Activated T-cell treated with anti-CD3 and anti-CD28 coated beads for 48 hours (primary cell): ENCODE measurements at places on chromosomes 2 and 18.

DNA sequence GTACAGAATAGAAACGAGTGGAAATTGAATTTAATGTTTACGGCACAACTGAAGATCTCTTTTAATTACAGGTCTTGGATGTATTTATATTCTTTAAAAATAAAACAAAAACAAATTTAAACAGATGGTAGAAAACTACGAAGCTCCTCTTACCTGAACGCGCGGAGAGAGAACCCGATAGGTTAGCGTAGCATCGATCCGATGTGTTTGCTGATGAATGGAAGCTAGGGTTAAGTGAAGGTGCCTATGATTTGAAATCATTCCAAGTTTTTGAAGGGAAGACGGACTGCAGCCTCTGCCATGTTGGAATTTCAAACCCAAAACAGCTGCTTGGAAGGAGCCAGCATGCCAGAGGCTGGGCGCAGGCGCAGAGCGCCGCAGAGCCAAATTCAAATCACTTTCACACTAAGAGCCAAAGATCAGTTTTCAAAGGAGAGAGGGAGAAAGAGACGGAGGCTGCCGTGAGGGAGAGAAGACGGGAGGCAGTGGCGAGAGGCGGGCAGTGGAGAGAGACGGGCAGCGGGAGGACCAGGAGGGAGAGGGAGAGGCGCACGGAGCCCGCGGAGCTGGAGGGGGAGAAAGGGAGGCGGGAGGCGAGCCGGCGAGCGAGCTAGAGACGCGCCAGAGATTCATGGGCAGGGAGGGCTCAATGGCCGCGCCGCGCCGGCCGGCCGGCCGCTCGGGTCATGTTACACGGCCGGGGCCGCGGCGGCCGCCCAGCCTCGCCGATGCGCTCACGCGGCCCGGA, at the start of gene FIGN:
FIGN (minus strand) TSS at position 324 of the 748 bp plus-strand sequence. CDS start 1,081 bp downstream, outside the sequence.
- DNase-seq = no peak

DNA sequence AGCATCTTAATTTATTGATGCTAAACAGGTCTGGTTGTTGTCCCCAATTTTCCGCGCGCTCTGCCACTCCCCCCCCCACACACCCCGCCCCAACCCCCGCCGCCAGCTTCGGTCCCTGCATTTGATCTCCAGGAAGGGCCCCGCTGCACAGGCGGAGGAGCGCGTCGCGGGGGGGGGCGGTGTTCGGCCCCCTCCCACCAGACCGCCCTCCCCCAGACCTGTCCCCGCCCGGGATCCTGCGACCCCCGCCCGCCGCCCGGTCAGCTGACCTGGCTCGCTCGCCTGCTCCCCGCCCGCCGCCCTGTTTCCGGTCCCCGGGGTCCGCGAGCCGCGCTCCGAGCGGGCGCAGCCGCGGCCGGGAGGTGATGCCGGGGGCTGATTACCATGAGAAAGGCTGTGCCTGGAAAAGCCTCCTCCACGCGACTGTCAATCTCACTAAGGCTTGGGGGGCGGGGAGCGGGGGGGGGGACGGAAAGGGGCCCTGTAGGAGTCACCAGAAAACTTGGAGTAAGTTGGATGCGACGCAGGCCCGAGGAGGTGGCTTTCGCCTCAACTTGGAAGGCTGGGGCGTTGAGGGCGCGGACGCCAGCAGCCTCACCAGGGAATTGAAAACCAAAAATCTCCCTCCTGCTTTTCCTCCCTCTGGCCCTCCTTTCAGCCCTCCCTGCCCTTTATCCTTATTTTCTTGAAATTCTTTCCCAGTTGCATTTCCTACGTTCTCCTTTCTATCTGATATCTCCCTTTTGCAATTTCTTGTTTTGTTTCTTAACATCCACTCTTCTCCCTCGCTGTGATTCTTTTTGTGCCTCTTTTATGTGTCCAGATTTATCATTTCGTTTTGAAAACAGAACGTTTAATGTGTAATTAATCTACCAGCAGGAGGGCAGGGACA, 4.4 kb upstream of the ZEB2 start:
- no peak for DNase-seq

DNA sequence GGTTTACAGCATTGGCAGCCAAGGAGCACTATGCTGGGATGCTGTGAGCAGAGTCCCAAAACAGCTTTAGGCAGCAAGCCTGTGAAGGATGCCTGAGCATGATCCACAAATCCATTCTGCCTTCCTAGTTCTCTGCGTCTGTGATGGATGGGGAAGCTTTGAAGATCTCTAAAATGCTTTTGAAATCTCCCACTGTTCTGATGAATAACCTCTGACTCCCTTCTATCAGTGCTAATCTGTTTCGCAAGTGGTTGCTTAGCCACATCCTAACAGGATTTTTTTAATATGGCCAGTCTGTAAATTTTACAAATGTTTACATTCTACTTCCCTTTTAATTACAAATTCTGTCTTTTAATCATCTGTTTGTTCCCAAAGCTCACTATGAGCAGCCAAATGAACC, 319.2 kb downstream of the GULP1 start:
- no peak for DNase-seq

- DNase-seq = no peak
Observed at GRCh38 chr2:210480079-210480478, 3.5 kb upstream of the LANCL1 start.
